ENCODE measurements at places on chromosomes 3 and 15.

DNA sequence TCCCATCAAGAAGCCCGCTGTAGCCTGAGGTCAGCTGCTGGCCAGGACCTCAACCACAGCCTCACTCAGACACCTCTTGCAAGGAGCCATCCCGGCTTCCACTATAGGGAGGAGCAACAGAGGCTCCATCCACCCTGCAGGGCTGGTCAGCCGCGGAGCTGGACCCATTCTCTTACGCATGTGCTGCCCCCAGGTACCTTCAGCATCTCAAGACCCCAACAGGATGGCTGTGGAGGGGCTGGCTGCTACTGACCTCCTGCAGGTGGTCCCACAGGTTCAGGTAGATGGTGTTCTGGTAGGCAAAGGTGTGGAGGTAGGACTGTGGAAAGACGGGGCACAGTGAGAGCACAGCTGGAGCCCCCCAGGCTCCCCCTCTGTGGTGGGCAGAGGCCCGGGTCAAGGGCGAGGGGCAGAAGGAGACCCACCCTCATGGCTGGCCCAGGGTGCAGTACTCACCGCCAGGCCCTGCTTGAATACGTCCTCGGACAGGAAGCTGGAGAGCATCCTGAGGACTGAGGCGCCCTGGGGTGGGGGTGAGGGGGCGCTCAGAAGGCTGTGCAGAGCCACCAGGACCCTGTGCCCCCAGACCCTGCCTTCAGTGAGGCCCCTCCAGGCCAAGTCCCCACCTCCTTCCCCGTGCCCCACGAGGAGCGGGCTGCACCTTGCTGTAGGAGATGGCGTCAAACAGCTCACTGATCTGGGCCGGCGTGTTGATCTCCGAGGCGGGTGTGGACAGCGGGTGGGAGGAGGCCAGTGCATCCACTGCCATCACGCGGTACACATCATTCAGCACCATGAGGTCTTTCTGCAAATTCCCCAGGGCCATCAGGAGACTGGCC, 11.4 kb downstream of the ANPEP start:
- no peak for DNase-seq

DNA sequence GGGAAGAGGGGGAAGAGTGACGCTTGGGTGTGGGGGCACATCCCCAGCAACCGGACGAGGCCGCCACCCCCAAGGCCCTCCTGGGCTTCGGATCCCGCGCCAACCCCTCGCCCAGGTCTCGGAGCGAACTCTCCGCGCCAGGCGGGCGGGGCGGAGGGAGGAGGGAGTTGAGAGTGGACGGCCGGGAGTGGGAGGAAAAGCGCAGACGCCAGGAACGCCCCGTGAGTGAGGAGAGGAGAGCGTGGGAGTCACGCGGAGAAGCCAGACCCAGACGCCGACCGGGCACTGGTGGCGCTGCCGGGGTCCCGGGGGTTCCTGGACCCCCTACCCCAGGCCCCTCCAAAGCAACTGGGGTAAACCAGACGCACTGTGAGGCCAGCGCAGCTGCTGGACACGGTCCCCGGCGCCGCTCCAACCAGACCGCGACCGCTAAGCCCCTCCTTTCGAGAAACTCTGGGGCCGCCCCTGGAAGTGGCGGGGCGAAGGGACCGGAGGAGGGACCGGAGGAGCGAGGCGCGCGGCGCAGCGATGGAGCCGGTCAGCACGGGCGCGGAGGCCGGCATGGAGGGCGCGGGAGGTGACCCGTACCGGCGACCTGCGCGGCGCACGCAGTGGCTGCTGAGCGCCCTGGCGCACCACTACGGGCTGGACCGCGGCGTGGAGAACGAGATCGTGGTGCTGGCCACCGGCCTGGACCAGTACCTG, at the start of gene EFCC1:
EFCC1 (plus strand) TSS at position 204 of the 705 bp plus-strand sequence; CDS start at position 529, 325 bp downstream.
- no peak for DNase-seq

DNA sequence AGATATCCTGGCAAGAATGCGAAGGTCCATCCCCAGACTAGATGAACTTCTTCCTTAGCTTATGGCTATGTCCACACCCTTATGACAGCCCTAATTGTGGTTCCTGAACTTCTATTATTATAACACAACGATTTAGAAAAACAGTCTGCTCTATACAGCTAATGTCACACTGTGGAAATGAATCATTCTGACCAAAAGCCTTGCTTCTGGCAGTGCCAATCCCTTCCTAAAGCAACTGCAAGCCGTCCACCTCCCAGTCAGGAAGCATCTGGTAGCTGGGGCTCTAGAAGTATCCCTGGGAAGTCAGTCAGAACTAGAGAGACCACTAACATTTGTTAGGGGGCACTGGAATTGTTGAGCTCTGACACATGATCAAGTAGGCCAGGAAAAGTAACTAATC, 45.0 kb downstream of the MYO5A start:
- DNase-seq = no peak

GRCh38 chr15:55008421-55008820, 188.3 kb downstream of the RSL24D1 start:
- no peak for DNase-seq

- DNase-seq = no peak
Observed at GRCh38 chr3:121064121-121064520, 156.1 kb downstream of the STXBP5L start.

DNA sequence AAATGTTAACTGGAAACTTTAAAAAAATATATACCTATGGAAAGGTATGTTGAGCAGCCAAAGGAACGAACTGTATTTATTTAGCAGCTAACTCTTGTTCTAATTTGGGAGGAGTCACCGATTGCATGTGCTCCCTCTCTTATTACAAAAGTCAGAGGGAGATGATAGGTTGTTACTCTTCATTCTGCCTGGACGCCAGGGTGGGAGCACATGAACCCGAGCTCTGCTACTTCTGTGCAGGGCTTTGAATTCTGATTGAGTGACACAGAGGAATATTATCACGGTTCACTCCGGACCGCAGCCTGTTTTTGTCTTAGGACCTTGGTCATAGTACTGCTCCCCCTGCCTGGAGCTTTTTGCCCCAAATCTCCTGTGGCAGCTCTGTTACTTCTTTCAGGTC, 36.9 kb upstream of the LRIG1 start:
- DNase-seq = no peak

DNA sequence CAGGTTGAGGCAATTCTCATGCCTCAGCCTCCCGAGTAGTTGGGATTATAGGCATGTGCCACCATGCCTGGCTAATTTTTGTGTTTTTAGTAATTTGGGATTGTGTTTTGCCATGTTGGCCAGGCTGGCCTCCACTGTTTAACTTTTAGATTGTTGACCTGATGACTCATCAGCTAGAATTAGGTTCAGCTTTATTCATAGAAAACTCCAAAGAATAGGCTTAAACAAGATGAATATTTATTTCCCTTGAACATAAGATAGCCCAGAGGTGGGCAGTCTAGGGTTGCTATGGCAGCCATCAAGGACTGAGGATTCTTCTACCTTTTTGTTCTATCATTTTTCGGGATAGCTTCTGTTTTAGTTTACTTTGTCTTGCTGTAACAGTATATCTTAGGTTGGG, 99.6 kb upstream of the SELENOK start:
- no peak for DNase-seq

DNA sequence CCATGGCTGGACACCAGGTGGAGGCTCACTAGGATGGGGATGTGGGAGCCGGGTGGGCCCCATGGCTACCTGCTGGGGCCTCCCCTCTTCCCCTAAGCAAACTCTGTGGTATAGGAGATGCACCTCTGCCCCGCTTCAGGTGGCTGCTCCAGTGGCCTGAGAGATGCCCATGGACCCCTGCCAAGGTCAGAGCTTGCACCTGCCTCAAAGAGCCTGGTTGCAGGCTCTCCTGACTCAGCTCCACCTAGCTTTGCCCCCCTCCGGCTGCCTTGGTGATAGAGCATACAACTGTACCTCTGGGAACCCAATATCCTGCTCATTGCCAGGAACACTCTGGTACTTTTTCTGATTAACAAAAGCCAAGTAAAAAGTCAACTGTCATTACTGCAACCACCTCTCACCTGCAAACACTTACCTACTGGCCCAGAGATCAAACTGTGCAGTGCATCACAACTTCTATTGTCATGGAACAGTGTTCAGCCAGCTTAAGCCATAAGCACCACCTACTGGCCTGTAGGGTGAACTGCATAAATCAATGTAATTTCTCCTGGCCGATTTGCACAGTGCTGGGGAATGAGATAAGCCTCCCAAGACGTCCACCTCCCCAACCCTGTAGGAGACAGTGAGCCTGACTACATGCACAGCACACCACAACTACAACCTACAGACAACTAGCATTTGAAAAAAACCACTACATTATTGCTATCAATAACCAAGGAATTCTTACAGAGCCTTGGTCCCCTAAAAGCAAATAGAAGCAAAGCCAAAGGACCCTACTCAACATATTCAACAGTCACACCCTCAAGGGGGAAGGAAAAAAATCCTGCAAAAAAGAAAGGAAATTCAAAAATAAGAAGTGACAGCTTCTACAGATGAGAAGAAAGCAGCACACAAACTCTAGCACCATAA, 352.4 kb upstream of the ARHGEF26 start:
- DNase-seq = no peak

- DNase-seq = no peak
Observed at GRCh38 chr3:133884054-133884886, 11.4 kb downstream of the RAB6B start.

DNA sequence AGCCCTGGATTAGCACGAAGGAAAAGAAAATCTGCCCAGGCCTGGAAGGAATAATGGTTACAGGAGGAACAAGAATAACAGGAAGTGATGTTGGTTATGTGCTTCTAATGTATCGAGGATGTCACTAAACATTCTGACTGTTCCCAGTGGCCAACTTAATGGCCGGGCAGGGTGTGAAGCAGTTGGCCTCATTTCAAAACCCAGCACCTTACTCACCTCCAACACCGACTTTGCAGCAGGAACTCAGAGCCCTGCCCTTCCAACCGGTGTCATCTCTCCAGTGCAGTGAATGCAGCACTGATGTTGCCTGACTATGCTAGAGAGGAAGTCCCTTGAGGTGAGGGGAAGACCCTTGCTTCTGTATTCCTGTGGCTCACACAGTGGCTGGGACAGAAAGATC, 162.4 kb upstream of the LRTM1 start:
- no peak for DNase-seq

GRCh38 chr3:59717679-59718205, 667.9 kb upstream of the CFAP20DC start:
- no peak for DNase-seq

- no peak for DNase-seq
Observed at GRCh38 chr3:37997791-37998370, 7.3 kb downstream of the VILL start.

GRCh38 chr15:56208641-56209155, 35.0 kb downstream of the RFX7 start:
- DNase-seq = no peak

- no peak for DNase-seq
Observed at GRCh38 chr3:188513662-188514328, 359.8 kb downstream of the LPP start.

- DNase-seq = no peak
Observed at GRCh38 chr3:139985576-139985975, 50.6 kb downstream of the CLSTN2 start.

DNA sequence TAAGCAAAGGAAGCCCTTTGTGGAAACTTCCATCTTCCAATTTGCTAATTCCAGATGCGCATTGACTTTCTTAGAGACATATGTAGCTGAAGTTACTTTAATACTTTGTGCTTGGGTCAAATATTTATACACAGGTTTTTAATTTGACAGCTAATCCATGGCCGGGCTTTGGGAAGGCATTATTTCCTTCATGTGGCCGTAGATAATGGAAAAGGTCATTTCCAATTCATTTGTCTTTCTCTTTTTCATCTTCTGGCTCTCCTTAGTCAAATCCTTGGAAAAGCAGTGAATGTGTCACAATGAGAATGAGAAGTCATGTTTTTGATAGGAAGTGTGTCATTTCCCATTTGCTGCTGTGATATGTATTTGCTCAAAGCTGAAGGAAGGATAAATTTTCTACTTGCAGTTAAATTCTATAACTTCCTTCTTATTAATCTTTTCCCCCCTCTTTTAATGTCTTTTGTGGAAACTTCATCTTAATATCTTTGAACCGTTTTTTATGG, 323.3 kb downstream of the CLSTN2 start:
- DNase-seq = no peak

DNA sequence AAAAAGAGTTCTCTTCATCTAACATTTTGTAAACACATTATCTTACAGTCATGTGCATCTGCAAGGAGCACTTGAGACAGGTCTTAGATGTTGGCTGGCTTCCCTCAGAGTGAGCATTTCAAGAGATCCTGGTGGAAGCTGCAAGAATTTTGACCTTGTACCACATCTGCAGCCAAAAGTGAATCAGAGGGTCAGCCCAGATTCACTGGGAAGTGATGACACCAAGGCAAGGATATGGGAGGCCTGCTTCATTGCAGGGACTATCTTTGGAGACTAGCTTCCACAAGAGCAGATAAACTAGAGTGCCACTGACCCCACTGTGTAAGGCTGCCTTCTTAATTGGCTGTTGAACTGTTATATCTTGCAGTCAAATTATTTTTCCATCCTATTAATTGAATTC, 21.3 kb upstream of the GADL1 start:
- DNase-seq = no peak

DNA sequence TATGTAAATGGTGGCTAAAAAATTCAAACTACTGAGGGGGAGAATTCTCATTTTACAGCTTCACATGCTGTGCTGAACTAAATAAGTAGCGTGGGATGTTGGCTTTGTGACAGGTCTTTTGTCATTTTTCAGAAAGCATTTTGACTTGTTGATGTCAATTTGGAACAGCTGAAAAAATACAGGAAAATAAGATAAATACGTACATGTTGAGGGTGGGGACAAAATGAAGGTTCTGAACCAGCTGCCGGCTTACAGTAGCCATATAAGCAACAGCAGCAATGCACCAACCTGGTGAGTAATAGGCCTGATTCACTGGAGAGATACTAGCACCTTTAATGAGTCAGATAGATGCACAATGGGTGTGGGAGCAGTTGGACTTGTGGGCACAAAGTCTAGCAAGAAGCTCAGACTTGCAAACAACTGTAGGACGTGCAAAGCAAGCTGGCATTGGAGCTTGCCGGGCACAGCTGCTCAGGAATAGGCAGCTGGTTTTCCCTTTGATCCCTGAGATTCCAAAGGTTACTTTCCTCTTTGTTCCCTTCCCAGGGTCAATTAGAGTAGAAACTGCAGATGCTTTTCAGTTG, 12.9 kb downstream of the B3GNT5 start:
- no peak for DNase-seq

GRCh38 chr3:41026394-41027177, 172.7 kb upstream of the CTNNB1 start:
- no peak for DNase-seq

GRCh38 chr3:183108001-183108449, 8.7 kb upstream of the MCCC1 start:
- DNase-seq = no peak

DNA sequence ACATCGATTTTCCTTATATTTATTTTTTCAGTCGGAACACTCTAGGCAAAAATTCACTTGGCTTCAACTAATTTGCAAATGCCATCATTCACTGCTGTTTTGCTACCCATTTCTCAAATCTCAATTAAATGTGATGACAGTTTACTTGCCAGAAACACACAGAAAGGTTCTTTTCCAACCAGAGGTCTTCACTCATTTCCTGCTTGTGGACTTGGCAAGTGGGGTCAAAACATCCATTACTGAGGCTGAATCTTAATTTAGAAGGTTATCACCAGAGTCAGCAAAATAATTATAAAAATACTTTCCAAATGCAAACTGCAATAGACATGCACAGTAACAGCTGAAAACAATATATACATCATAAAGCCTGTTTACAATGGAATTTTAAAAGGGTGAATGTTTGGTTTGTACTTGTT, 625.4 kb upstream of the TBL1XR1 start:
- no peak for DNase-seq

GRCh38 chr15:90972133-90972532, 17.4 kb downstream of the RCCD1 start:
- DNase-seq = no peak

GRCh38 chr3:106836906-106837305, 540.3 kb upstream of the CCDC54 start:
- no peak for DNase-seq

- no peak for DNase-seq
Observed at GRCh38 chr3:99559196-99559595, 79.2 kb upstream of the COL8A1 start.
